ENCODE measurements at places on chromosomes 6 and 20. TPM values are rescaled to one million over a fixed set of nuclear protein-coding genes. Genes with fewer than 3 reads are reported as not detected.

UFL1 gene
- total RNA-seq = 21.9 TPM

GRM1 gene
- total RNA-seq = not detected

NKAPL gene
- not detected for total RNA-seq

SLC13A3 gene
- 0.39 TPM for total RNA-seq

RIPPLY2 gene
- not detected for total RNA-seq

RNF39 gene
- 0.23 TPM for total RNA-seq

IMPG1 gene
- not detected for total RNA-seq

CPNE5 gene
- not detected for total RNA-seq

PRL gene
- not detected for total RNA-seq

POU3F2 gene
- not detected for total RNA-seq

RPS6KA2 gene
- 5.6 TPM for total RNA-seq

VGLL2 gene
- total RNA-seq = not detected

KCNQ5 gene
- total RNA-seq = 0.07 TPM

DNA sequence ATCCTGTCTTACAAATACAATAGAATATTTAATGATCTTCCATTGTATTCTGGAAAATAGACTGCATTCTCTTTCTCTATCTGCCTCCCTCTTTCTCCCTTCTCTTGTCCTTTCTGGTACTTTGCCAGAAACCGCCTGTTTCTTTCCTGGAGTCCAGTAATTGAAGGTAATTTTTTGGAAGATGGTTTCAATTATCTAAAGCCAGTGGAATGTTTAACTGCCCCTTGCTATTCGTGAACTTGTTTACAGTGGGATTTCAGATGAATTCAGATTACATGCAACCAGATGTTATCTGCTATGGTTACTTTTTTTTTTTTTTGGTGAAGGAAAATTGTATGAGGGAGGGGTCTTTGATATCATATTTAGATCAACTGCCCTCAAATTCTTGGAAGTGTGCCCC lies 655.5 kb upstream of the FLRT3 start:
- no peaks in the 10 kb centered on the region for H3K27me3 ChIP-seq
- no peak overlapping the region for H3K4me3 ChIP-seq
- no peaks in the 10 kb centered on the region for H3K36me3 ChIP-seq
- no peak overlapping the region for H3K27ac ChIP-seq
- DNase-seq = no peak

GRCh38 chr20:33578510-33578909 lies 83.6 kb upstream of the C20orf144 start:
- no peaks in the 10 kb centered on the region for H3K4me1 ChIP-seq
- H3K27ac ChIP-seq = no peak overlapping the region
- H3K4me3 ChIP-seq = no peak overlapping the region
- DNase-seq = no peak

GRCh38 chr20:38315290-38315966 lies 11.5 kb downstream of the BPI start:
- DNase-seq = no peak
- H3K4me3 ChIP-seq = no peak overlapping the region
- H3K27me3 ChIP-seq = peaks cover 1% of the 10 kb centered on the region

DNA sequence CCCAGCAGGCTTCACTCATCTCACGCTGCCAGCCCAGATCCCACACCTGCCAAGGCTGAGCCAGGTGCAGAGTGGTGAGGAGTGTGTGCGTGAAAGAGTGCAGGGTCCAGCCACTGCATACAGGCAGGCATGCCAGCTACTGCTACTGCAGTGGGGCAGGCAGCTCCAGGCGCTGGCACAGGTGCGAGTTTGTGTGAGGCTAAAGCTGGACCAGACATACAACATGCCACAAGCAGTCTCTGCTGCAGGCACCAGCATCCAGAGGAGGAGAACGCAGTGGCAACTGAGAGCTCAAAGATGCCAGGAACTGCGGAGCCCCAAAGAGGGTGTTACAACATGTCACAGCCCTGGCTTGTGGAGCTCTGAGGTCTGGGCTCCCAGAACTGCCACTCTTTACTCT lies 149.8 kb downstream of the EYS start:
- H3K27me3 ChIP-seq = no peaks in the 10 kb centered on the region
- H3K36me3 ChIP-seq = no peaks in the 10 kb centered on the region
- no peak overlapping the region for H3K4me3 ChIP-seq

GRCh38 chr6:138797806-138798446 lies 2.0 kb downstream of the ECT2L start:
- no peaks in the 10 kb centered on the region for H3K27me3 ChIP-seq
- no peaks in the 10 kb centered on the region for H3K4me1 ChIP-seq
- DNase-seq = no peak

GRCh38 chr20:36454698-36455427 lies 86.5 kb upstream of the MYL9 start:
- DNase-seq = peak; percentile 88
- peak overlapping the region; percentile 70 for H3K27ac ChIP-seq
- H3K4me1 ChIP-seq = peaks cover 22% of the 10 kb centered on the region
- no peak overlapping the region for H3K4me3 ChIP-seq
- no peaks in the 10 kb centered on the region for H3K27me3 ChIP-seq
- no peaks in the 10 kb centered on the region for H3K36me3 ChIP-seq

GRCh38 chr6:80341330-80341729 lies 234.9 kb downstream of the BCKDHB start:
- H3K27me3 ChIP-seq = no peaks in the 10 kb centered on the region
- H3K4me1 ChIP-seq = no peaks in the 10 kb centered on the region
- no peak overlapping the region for H3K27ac ChIP-seq

GRCh38 chr6:165844801-165845364 lies 181.8 kb upstream of the PDE10A start:
- H3K27ac ChIP-seq = no peak overlapping the region
- H3K4me1 ChIP-seq = no peaks in the 10 kb centered on the region
- H3K4me3 ChIP-seq = no peak overlapping the region
- no peaks in the 10 kb centered on the region for H3K27me3 ChIP-seq
- H3K36me3 ChIP-seq = no peaks in the 10 kb centered on the region
- DNase-seq = no peak

DNA sequence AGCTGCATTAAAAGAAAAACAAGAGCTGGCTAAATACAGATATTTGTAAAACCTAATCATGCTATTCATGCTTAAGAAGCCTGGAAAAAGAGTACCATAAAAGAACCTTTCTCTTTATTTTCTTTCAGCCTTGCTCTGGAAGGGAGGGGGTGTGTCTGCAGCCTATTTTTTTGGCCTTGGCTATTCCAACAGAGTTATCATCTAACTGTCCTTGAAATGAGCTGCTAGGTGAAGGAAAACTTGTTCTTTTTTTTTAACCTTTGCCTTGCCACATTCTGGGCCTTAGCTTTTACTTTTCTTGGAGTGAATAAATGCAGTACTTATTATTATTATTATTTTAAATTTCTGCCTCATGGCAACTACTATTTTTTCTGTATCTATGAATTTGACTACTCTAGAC lies 224.9 kb upstream of the SYNCRIP start:
- DNase-seq = no peak
- no peak overlapping the region for H3K27ac ChIP-seq
- H3K4me3 ChIP-seq = no peak overlapping the region
- H3K36me3 ChIP-seq = no peaks in the 10 kb centered on the region
- no peaks in the 10 kb centered on the region for H3K4me1 ChIP-seq

DNA sequence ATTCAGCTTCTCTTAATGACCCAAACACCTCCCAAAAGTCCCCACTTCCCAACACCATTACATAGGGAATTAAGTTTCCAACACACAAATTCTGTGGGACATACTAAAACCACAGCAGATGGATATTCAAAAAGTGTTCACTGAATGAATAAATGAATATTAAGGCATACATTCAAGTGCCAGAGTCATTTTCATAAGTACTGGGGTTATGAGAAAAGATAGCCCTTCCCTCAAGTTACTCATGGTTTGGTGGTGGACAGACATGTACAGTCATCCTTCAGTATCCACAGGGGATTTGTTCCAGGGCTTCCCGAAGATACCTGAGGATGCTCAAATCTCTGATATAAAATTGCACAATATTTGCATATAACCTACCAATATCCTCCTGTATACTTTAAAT lies 50.4 kb downstream of the HS3ST5 start:
- no peaks in the 10 kb centered on the region for H3K36me3 ChIP-seq
- H3K4me3 ChIP-seq = no peak overlapping the region
- no peak for DNase-seq
- H3K27me3 ChIP-seq = no peaks in the 10 kb centered on the region
- H3K27ac ChIP-seq = no peak overlapping the region
- H3K4me1 ChIP-seq = no peaks in the 10 kb centered on the region

DNA sequence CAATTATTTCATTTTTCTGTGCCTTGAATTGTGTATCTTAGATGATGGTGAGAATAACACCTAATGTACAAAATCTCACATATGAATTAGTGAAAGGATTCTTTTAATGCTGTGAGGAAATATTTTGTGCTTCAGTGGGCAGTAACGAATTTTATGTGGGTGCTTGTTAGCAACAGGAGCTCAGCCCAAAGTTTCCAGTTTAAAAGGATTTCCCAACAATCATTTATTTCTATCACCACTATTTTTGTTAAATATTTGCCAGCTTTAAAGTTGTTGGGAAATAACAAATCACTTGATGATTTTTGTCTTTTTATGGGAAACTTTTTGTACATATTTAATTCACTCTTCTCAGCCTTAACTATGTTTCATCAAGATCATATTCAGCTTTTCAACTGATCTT lies 111.8 kb downstream of the QKI start:
- H3K4me1 ChIP-seq = no peaks in the 10 kb centered on the region
- no peaks in the 10 kb centered on the region for H3K27me3 ChIP-seq
- no peak for DNase-seq
- H3K27ac ChIP-seq = no peak overlapping the region

DNA sequence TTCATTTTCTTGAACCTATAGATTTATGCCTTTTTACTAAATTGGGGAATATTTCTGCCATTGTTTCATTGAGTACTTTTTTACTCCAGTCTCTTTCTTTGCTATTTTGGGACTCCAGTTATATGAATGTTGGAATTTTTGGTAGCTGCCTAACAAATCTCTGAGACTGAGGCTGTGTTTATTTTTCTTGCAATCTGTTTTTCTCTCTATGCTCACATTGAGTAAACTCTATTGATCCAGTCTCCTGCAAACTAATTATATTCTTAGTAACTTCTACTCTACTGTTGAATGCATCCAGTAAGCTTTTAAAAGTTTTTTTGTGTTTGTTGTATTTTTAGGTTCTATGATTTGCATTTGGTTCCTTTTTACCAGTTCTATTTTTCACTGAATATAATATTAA lies 903.4 kb upstream of the GJE1 start:
- no peak for DNase-seq
- H3K27ac ChIP-seq = no peak overlapping the region
- no peak overlapping the region for H3K4me3 ChIP-seq
- H3K36me3 ChIP-seq = no peaks in the 10 kb centered on the region

GRCh38 chr20:22690000-22690399 lies 105.6 kb upstream of the FOXA2 start:
- H3K36me3 ChIP-seq = no peaks in the 10 kb centered on the region
- no peak overlapping the region for H3K27ac ChIP-seq
- peaks cover 6% of the 10 kb centered on the region for H3K4me1 ChIP-seq
- H3K4me3 ChIP-seq = no peak overlapping the region
- H3K27me3 ChIP-seq = no peaks in the 10 kb centered on the region

- H3K4me3 ChIP-seq = no peak overlapping the region
- H3K27ac ChIP-seq = no peak overlapping the region
- H3K4me1 ChIP-seq = no peaks in the 10 kb centered on the region
- no peak for DNase-seq
Observed at GRCh38 chr6:45813943-45814342, 201.7 kb downstream of the CLIC5 start.

Data from Caco-2 (cell line).